ENCODE measurements at places on chromosomes 11 and 22.
A peak's percentile ranks its signal among the peaks of the same experiment; 100 is the strongest.

- no peak for DNase-seq
Observed at GRCh38 chr11:111977146-111978027, 40.2 kb downstream of the DIXDC1 start.

GRCh38 chr11:29153078-29153477 lies 863.8 kb downstream of the KCNA4 start:
- DNase-seq, result no peak

GRCh38 chr11:16769386-16769785 lies 30.9 kb downstream of the C11orf58 start:
- DNase-seq, result no peak

DNA sequence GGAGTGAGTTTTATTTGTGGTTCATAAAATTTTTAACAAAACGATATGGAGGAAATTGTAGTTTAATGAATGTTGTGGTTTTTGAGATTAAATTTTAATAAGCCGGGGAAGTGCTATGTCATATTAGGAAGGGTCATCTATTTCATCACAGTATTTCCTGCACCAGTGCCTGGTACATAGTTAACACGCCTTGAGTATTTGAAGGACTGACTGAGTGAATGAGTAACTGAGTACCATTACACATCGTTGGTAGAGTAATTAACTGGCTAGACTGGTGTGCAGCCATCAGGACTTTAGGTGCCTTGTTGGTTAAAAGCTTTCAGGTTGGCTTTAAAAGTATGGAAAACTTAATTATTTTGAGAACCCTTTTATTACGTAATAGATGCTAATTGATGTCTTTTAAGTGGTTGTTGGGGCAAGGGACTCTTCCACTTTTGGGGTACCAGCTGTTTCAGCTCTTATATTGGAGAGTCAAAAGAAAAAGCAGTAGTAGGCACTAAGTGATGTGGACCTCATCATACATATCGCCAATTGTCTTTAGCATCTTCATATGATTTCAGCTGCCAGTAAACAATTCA lies 101.8 kb downstream of the DDX10 start:
- DNase-seq, result no peak

DNA sequence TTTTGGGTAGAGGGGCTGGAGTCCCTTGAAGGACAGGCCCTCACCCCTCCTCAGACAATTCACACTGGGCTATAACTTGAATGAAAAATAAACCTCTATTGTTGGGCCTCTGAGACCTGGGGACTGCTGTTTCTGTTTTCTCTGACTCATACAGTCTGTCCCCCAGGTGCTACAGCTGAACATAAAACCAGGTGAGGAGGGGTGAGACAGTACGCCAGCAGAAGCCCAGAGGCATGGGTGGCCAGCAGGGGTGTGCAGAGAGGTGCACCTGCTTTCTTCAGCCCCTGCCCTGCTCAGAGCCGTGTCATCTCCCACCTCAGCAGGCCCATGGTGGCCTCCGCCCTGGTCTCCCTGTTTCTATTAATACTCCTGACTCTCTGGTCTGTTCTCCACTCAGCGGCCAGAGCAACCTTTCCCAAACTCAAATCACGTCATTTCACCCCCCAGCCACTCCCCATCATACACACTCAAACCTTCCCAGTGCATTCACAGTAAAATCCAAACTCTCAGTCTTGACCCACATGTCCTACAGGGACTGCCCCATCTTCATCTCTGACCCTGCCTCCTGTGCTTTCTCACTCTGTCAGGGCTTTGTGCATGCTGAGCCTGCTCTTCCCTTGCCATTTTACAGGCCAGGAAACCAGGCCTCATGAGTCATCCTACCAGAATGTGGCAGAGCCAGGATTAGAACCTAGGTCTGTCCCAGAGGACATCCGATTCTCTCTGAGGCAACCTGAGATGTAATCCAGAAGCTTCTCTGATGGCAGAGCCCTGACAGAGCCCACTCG lies 5.4 kb upstream of the IL2RB start:
- DNase-seq, result peak; percentile 38

DNA sequence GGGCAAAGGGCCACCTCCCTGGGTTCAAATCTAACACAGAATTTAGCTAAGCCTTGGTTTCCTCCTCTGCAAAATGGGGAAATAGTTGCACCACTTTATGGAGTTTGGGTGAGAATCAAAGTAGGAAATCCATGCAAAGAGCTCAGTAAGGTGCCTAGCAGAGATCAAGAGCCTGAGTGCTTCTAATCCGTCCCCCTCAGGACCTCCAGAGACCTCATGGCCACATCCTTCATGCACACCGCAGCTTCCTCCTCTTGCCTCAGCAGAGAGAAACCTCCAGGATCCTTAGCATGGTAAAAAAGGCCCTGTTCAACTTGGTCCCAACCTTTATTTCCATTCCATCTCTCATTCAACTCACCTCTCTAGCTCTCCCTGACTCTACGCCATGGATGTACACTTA lies 37.8 kb upstream of the NAV2 start:
- DNase-seq, result no peak

DNA sequence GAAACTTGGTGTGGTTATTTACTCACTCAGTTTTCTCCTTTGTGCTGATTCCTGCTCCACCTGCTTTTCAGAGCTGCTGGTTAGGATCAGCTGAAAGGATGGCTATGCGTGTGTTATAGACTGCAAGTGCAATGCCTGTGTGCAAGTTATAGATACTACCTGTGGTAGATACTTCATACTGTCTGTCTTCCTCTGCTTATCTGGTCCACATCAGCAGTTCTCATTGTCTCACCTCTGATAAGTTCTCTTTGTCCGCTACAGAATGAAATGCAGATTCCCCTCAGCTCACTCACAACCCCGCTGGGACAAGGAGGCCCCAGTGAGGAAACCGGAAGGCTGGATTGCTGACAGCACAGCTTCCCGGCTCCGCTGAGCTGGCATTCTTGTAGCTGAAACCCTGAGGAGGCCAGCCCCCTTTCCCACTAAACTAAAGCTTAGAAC lies 37.5 kb upstream of the LYVE1 start:
- DNase-seq, result no peak

DNA sequence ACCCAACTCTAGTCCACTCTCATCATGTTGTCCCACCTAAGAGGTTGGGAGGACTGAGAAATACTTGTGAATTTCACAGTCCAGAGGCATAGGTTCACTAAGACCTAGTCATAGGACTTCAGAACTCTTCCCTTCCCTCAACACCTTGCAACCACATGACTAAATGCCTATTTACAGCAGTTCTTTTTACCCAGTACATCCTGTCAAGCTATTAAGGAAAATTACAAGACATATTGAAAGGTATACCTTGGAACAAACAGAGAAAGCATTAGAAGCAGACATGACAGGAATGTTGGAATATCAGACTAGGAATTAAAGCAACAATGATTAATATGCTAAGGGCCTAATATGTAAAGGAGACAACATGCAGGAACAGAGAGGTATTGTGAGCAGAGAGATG lies 563.8 kb upstream of the LRRC4C start:
- DNase-seq, result no peak

- DNase-seq, result no peak
Observed at GRCh38 chr11:32580967-32581366, 2.7 kb upstream of the EIF3M start.

GRCh38 chr22:39648630-39648950 lies 78.0 kb downstream of the CACNA1I start:
- DNase-seq, result no peak

GRCh38 chr11:75557666-75558494 lies 4.2 kb upstream of the SERPINH1 start:
- no peak for DNase-seq

GRCh38 chr11:84675396-84676025 lies 951.6 kb downstream of the DLG2 start:
- no peak for DNase-seq

DNA sequence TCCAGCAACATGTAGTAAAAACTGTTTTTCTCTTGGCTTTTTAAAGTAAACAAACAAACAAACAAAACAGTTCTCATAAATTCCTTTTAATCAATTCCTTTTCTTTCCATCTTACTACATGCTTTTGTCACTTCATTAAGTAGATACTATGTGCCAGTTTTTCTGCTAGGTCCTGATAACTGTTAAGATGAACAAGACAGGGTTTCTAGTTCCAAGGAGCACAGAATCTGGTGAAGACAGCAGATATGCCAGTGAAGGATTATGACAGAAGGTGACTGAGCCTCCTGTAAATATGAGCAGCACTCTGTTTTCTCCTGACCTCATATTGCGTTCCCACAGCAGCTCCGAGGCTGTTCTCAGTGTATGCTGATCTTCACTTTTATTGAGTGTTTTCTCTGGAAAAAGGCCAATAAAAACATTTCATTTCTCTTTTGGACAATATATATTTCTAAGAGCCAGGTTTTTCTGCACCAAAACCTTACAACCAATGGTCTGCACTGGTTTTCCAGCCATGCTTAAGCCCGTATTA lies 45.8 kb downstream of the HEPHL1 start:
- no peak for DNase-seq

DNA sequence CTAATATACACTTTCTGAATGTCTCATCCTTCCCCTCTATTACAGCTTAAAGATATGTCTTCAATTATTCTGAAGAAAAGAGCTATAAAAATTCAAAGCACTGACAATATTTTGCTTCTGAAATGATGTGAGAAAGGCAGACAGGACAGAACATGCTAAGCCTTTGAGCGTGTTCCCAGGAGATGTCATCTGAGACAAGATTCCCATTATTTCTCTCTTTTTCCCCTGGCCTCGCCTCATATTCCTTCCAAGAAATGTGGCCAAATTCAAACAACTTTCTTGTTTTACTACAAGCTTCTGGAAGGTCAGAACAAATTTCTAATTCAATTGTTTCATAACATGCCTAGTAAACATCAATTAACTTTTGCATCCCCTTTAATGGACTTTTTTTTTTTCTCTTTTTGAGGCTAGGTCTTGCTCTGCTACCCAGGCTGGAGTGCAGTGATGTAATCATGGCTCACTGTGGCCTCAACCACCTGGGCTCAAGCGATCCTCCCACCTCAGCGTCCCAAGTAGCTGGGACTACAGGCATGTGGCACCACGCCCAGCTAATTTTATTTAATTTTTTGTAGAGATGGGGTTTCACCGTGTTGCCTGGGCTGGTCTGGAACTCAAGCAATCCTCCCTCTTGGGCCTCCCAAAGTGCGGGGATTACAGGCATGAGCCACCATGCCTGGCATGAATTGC lies 37.1 kb upstream of the NFRKB start:
- no peak for DNase-seq

GRCh38 chr11:81989093-81989492 lies 744.6 kb downstream of the FAM181B start:
- no peak for DNase-seq

GRCh38 chr11:69876013-69876412 lies 56.8 kb upstream of the FGF3 start:
- DNase-seq, result no peak

- DNase-seq, result no peak
Observed at GRCh38 chr11:46455834-46456233, 64.3 kb upstream of the CHRM4 start.

GRCh38 chr11:119993722-119994121 lies 144.2 kb downstream of the TRIM29 start:
- no peak for DNase-seq

DNA sequence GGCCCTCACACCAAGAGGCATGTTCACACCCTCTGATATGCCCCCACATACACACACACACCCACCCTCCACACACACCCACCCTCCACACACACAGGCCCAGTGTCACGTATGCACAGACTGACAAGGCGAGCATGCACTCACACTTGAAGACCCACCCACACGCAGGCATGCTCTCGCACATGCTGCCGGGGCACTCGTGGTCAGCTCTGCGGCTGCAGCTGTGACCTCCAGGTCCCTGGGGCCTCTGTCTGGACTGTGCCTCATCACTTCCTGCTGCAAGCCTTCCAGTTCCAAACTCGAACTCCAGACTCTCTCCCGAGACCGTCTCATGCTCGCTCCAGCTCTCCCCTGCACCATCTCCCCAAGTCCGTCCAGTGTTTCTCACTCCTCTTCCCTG lies 9.5 kb downstream of the DCHS1 start:
- no peak for DNase-seq

DNA sequence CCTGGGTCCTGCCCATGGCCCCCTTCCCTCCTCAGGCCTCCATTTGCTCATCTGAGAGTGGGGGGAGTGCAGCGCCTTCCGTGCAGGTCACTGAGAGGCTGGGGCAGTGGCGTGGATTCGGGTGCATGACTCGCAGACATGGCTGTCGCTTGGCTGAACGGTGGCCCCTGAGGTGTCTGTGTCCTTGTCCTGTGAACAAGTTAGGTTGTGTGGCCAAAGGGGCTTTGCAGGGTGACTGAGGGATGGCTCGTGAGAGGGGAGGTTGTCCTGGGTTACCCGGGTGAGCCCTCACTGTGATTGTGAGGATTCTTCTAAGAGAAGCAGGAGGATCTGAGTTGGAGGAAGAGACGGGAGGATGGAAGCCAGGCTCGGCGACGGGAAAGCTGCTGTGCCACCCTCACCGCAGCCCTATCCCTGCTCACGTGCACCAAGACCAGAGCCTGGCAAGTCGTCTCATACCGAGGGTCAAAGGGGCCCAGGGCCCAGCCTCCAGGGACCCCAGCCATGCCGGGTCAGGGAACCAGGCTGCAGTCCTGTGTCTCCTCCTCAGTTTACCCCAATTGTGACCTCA lies 79.1 kb downstream of the KCNQ1 start:
- no peak for DNase-seq

- peak; percentile 33 for DNase-seq
Observed at GRCh38 chr11:31645747-31646146, 136.2 kb downstream of the ELP4 start.

GRCh38 chr11:61349916-61350315 lies 11.8 kb downstream of the CYB561A3 start:
- no peak for DNase-seq

DNA sequence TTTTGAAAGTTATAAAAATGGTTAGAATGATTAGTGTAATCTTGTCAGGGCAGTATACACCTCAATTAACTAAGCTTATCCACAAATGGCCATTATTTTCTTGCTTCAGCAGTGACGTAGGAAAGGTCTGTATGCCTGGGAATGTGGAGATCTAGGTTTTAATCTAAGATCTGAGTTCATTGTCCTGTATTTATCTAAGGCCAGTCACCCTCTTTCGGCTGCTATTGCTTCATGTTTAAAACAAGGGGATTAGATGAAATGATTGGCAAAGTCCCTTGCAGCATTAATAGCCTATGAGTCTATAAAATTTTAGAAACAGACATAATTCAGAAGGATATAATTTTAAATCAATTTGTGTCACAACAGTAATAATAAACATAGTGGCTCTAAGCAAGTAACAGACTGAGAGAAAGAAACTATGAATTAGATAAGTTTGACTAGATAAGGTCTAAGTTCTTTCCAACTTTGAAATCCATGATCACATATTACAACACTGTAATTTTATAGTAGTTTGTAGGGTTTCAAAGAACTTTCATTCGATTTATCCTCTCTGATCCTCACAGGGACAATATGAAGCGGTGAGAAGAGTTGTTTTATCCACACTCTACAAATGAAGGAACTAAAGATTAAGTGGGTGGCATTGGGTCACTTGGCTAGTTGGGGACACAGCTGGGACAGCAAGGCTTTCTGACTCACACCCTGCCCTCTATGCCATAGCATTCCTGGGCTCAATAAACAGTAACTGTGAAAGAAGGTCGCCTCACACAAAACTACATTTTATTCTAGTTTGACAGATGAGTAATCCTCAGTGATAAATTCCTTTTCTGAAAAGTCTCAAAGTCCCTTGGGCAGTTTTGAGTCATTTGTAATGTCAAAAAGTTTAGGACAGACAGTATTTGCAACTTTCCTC lies 60.6 kb upstream of the RDX start:
- peak; percentile 91 for DNase-seq
